ENCODE measurements at places on chromosomes 7 and 10.

DNA sequence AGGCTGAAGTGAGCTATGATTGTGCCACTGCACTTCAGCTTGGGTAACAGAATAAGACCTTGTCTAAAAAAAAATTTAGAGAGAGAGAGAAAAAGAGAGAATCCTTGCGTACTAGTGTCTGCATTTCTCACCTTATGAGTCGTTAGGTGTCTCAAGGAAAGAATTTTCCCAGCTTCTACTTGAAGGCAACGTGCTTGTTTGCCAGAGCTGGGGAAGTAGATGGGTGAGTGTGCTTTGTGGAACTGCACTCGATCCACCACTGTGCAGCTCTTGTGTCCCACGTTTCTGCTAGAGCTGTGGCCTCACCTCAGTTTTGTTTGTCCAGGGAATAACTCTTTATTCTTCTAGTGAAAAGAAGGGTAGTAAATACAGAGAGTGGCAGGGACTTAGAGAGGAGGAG lies 38.9 kb downstream of the HDAC9 start:
- no peak for DNase-seq

- DNase-seq, result no peak
Measured at GRCh38 chr10:43194859-43195258, 56.6 kb downstream of the CSGALNACT2 start.

- DNase-seq, result no peak
Measured at GRCh38 chr10:120286280-120286679, 170.7 kb upstream of the PLPP4 start.

DNA sequence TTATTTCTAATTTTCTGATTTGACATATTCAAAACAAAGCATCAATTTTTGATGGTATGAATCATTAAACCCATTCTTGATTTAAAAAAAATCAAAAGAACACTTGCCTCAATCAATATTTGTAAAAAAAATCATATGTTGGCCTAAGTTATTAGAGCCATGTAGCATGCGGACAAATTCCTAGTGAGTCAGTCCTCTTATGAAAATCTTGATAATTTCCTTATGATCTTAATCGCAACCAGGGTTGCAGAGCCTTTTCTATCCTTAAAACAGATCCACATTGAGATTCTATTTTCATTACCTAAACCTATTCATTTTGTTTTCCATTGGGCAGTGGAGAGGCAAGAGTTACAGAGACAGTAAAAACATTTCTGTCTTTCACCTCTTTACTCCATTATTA lies 203.2 kb downstream of the ARL4A start:
- no peak for DNase-seq

DNA sequence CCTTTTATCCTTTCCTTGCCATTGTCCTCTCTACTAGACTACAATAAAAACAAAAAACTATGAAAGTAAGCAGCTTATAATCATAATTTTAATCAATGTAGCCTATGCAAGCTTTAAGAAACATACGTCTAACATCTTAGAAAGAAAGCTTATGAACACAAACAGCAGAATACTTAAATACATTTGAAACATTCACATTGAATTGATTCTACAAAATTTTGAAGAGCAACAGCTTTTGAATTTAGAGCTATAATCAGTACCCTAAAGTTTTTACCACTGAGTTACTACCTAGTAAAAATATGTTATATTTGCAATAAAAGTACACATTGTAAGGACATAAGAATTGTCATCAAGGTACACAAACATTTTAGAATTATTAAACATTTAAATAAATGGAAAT lies 7.2 kb downstream of the MEOX2 start:
- DNase-seq, result no peak

DNA sequence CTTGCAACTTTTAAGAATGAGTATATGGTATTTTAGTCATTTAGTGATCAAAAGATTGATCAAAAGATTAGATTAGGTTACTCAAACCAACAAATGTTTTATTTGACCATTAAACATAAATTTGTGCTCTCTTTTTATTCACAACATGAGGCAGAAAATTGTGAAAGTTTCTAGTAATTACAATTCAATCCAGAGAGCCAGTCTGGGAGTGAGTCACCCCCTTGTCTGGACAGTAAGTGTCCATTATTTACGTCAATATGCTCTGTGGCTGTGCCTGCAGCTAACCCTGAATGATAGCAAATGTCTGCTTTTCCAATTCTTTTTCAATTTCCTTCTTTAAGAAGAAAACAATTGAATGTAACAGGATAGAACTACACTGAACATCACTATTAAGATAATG lies 27.9 kb downstream of the GNG11 start:
- peak; percentile 48 for DNase-seq

DNA sequence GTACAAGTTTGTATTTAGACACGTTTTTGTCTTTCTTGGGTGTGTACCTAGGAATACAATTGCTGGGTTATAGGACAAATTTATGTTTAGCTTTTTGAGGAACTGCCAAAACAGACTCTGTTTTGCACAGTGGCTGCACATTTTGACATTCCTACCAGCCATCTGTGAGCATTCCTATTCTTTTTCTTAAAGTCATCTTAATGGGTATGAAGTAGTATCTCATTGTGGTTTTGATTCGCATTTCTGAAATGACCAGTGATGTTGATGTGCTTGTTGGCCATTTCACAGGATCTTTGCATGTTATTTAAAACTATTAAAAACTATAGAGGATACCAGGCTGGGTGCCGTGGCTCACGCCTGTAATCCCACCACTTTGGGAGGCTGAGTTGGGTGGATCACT lies 32.6 kb upstream of the IL15RA start:
- no peak for DNase-seq

DNA sequence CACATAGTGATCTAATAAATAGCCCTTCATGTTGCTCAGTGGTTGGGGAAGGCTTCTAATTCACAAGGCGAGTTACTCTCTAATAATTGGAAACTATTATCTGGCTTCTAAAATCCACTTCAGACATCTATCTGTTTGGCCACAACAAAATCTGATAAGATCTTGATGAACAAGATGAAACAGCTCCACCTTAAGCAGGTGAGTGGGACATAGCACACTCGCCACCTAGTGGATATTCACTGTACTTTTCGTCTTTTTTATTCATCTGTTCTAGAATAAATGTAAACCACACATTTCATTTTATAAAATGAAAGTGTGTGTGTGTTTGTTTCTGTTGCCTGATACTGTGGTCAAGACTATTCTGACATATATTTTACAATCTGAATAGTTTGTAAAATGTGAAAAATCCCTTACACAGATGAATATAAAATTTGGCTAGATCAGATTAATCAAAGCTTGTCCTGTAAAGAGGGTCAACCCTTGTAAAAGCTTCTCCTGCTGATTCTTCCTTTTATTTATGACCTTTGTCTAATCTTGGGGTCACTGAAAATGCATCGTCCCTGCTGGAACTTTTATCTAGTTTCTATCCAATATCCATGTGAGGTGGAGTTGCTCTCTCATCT lies 26.5 kb upstream of the CNTNAP2 start:
- DNase-seq, result no peak

Data from pulmonary artery endothelial cell (primary cell).